ENCODE measurements at places on chromosomes 3 and 15.

DNA sequence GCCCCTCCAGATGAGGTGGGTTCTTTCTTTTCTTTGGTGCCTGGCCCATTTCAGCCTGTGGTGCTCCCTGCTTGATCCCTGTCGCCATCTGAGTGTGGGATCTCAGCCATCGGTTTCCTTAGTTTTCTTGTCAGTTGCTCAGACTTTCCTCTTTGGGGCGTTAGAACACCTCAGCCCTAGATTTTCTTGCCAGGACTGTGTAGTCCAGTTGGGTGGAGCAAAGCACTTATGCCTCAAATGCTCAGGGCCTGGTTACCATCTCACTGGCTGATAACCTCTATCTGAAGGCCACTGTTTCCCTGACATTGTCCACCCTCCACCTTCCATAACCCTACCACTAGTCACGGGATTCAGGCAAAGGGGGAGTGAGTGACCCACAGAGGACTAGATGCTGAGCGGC is 208.7 kb upstream of the BHLHE40 start:
- DNase-seq, result no peak

DNA sequence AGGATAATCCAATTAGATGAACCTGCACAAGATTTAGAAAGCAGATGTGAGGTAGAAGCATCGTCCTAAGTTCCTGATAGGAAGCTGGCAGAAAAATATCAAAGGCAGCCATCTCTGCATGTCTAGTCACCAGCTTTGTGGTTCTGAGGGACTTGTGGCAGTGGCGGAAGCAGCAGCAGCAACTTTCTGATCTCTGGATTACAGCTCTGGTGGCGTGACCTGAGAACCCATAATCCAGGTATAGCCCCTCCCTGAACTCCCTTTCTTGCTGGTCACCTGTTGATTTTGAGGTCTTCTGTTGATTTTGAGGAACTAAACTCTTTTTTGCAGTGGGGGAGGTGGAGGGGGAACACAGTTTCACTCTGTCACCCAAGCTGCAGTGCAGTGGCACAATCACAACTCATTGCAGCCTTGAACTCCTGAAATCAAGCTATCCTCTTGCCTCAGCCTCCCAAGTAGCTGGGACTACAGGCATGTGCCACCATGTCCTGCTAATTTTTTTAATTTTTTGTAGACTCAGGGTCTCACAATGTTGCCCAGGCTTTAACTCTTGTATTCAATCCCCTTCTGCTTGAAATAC is 7.9 kb downstream of the FSIP1 start:
- DNase-seq, result no peak

- no peak for DNase-seq
Observed at GRCh38 chr3:9679476-9680080, 24.1 kb upstream of the CPNE9 start.

DNA sequence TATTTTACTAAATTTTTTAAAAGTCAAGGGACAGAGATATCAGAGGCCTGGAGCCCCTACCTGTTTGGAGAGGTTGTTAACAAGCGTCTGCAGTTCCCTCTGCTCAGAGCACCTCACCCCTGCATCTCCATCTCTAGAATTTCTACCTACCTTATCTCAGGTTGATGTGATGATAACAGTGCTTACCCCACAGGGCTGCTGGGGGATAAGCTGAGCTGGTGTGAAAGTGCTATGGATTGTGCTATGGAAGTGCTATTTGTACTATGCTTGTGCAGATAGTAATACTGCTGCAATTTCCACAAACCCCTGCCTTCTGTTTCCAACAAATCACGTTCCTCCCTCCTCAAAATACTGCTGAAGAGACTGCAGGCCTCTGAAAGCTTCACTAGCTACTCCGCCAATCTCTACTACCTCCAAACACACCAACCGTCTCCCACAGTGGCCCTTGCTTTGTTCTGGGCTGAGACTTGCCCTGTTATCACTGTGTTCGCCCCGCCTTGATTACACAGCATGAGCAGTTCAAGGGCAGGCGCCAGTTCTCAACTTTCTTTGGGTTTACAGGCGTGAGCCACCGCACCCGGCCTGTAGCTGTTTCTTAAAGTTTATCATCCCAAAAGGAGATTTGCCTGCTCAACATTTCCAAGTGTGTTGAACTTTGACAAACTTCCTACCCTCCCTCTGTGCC is 28.4 kb upstream of the PARL start:
- DNase-seq, result no peak

- DNase-seq, result no peak
Observed at GRCh38 chr15:67115586-67115969, 50.2 kb downstream of the SMAD3 start.

DNA sequence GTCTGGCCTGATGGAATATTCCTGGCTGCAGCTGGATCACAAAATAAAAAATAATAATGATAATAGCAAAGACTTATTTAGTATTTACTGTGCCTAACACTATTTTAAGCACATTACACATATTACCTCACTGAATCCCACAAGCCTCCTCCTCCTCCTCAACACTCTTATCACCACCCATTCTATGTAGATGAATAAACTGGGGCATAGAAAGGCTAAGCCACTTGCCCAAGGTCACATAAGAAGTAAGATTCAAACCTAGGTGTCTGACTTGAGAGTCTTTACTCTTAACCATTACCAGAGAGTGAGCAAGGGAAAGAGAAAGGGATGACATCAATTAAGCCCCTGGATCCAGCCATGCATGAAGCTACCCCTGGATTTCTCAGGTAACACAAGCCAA is 493.1 kb downstream of the SHQ1 start:
- DNase-seq, result no peak

DNA sequence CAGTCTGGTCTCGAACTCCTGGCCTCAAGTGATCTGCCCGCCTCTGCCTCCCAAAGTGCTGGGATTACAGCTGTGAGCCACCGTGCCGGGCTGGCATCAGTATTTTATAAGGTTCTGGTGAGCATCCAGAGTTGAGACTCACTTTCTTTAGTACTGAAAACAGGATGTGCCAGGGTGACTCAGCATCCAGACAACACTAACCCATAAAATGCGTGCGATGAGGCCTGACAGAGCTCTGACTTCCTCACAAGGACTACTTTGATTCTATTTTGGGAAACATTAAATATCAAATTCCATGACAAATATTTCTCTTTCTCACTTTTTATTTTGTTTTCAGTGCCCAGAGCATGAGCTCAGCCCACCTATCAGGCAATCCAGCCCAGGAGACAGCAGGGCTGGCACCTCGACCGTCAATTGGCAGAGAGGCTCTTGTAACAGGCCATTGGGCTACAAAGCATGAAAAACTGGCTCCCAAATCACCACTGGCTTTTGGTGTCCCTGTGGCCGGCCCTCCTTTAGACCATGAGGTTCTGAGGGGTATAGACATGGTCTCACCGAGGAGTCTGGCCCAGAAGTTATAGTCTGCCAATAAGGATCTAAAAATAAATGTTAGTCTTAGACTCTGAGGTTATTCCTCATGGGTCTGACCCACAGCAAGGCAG is 75.0 kb downstream of the FEM1B start:
- peak; percentile 85 for DNase-seq
